SJSA1 (cell line): ENCODE measurements at places on chromosomes 11 and 22. TPM values are rescaled to one million over a fixed set of nuclear protein-coding genes. Genes with fewer than 3 reads are reported as not detected.

DNA sequence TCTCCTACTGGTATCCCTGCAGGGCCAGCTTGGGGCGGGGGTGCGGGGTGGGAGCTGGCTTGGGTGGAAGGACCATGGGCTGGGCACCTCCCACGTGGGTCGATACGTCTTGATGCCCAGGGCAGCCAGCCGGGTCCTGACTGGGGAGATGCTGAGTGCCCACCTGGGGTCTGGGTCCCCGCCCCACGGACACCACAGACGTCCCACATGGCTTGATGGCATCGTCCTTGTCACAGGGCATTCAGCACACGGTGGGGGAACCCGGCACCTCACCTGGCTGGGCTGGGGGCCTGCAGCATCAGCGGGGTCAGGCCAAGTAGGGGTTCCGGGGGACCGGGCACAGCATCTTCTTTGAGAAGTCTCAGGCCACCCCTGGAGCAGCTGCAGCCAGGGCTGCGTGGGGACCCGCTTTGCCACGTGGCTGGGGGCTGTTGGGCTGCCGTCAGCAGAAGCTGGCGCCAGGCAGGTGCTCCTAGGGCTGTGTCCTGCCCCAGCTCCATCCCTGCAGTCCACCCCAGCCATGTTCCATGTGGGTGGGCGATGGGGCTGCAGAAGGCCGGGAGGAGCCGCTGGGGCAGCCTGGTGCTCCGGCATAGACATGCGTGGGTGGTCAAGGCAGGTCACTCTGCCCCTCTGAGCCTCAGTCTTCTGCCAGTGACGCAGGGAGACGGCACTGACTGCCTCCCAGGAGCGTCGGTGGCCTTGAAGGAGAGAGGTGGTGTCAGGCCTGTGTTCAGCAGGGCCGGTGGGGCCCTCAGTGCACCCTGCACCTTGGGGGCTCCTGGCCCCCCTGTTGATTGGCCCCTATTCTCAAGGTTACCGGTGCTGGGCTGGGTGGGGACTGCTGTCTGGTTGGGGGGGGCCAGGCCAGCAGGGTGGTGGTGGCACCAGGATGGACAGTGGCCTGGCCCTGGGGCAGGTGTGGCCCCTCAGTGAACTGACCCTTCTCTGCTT lies 8.4 kb downstream of the SELENOO start:
- DNase-seq, result no peak

- DNase-seq, result no peak
Measured at GRCh38 chr11:102521121-102521520, 9.4 kb downstream of the MMP7 start.

DNA sequence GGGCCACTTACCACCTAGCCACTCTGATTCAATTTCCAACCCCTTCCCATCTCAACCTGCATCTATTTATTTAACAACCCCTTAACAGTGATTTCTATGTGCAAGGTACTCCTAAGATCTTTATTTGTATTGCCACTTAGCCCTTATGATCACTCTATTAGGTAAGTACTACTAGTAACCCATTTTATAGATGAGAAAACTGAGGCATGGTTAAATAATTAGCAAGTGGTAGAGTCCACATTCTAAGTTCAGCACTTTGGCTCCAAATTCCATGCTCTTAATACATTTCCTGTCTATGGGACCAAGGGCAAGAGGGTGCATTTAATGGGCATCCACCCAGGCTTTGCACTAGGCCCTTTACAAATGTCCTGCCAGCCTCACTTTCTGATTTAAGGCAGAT lies 38.1 kb upstream of the CSNK2A3 start:
- DNase-seq, result no peak

SCGB1D2 gene
- total RNA-seq, result not detected in 2 replicates

OR51A7 gene
- not detected in 2 replicates for total RNA-seq

YWHAH gene
- total RNA-seq, result 236 and 273 TPM in 2 replicates
